Pancreas (tissue), 10 donors: ENCODE measurements at places on chromosomes 5 and 9.

GRCh38 chr5:60805463-60805862 lies 38.6 kb downstream of the ELOVL7 start:
- no peak overlapping the region for H3K4me3 ChIP-seq
- no peaks in the 10 kb centered on the region for H3K36me3 ChIP-seq
- no peak for DNase-seq
- no peak overlapping the region for H3K27ac ChIP-seq
- no peaks in the 10 kb centered on the region for H3K27me3 ChIP-seq

DNA sequence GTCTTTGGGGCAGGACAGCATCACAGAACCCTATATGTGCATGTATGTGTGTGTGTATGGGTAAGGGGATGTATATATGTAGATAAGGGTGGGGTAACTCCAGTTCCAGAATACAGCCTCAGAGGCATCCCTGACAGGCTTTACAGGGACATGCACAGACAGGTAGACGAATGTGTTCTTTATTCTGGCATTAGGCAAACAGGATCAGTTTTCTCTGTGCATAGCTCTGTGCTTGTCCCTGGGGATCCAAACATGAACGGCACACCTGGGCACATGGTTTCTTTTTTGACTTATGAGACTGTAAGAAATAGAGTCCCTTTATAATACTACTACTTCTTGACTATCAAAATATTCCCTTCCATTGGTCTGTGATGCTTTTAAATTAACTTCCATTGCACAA lies 120.6 kb downstream of the TRIO start:
- no peak overlapping the region for H3K27ac ChIP-seq
- no peaks in the 10 kb centered on the region for H3K27me3 ChIP-seq
- peaks cover 21% of the 10 kb centered on the region for H3K4me1 ChIP-seq
- no peak overlapping the region for H3K4me3 ChIP-seq
- no peak for DNase-seq

- no peaks in the 10 kb centered on the region for H3K4me1 ChIP-seq
- H3K27ac ChIP-seq = no peak overlapping the region
- H3K36me3 ChIP-seq = no peaks in the 10 kb centered on the region
- H3K4me3 ChIP-seq = no peak overlapping the region
Measured at GRCh38 chr5:113187906-113188305, 211.3 kb downstream of the DCP2 start.

DNA sequence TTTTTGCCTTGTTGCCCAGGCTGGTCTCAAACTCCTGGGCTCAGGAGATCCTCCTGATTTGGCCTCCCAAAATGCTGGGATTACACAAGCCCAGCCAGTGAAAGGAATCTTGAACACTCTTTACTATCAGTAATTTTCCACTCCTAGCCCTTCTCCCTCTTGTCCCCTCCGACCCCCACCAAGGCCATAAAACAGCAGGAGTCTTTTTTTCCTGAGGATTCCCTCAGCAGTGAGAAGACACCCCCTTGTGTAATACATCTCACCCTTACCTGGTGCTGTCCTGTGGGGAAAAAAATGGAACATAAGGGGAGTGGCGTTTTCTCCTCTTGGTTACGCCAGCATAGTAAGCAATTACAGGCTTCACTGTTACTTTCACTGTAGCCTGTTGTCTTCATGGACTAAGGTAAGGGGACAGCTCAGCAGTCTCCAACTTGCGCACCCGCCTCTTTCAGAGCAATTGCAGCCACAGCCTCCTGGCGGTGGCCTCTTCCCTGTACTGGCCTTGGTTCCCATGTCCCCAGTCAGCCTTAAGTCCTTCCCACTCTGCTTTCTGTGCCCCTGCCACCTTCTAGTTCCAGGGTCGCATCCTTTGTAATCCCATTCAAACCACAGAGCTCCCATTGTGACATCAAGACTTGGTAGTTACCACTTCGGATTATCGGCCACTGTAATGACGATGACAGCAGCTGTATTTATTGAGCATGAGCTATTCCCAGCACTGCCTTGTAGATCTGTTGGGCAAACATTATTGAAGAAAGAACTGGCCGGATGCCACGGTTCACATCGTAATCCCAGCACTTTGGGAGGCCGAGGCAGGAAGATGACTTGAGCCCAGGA lies 10.0 kb downstream of the NAIF1 start:
- no peaks in the 10 kb centered on the region for H3K36me3 ChIP-seq
- H3K4me1 ChIP-seq = peaks cover 31% of the 10 kb centered on the region
- peak; percentile 66 for DNase-seq
- H3K27ac ChIP-seq = peak overlapping the region; percentile 68
- H3K27me3 ChIP-seq = no peaks in the 10 kb centered on the region

- no peaks in the 10 kb centered on the region for H3K36me3 ChIP-seq
- H3K27ac ChIP-seq = no peak overlapping the region
- peaks cover 50% of the 10 kb centered on the region for H3K4me1 ChIP-seq
- H3K27me3 ChIP-seq = no peaks in the 10 kb centered on the region
- H3K4me3 ChIP-seq = no peak overlapping the region
Measured at GRCh38 chr9:89659891-89660685, 55.3 kb downstream of the GADD45G start.

DNA sequence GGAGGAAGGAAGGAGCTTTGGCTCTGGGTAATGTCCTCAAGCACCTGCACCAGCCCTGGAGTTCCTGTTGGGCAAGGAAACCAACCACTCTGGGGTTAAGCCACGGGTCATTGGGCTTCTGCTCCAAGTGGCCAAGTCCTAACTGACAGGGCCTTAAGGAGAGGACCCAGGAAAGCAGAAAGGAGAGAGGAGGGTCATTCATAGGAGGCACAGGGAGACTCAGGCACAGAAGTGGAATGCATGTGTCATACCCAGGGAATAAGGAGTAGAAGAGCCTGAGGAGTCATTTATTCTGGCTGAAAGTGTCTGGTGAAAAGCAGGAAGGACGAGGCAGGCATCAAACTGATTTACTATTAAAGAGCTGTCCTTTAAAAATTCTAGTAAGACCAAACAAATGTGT lies 129.2 kb downstream of the DMRT2 start:
- no peak overlapping the region for H3K4me3 ChIP-seq
- no peak for DNase-seq
- no peaks in the 10 kb centered on the region for H3K36me3 ChIP-seq
- no peaks in the 10 kb centered on the region for H3K4me1 ChIP-seq

GRCh38 chr5:31231177-31231838 lies 37.8 kb downstream of the CDH6 start:
- H3K4me1 ChIP-seq = no peaks in the 10 kb centered on the region
- H3K36me3 ChIP-seq = no peaks in the 10 kb centered on the region
- no peak overlapping the region for H3K4me3 ChIP-seq
- no peaks in the 10 kb centered on the region for H3K27me3 ChIP-seq

DNA sequence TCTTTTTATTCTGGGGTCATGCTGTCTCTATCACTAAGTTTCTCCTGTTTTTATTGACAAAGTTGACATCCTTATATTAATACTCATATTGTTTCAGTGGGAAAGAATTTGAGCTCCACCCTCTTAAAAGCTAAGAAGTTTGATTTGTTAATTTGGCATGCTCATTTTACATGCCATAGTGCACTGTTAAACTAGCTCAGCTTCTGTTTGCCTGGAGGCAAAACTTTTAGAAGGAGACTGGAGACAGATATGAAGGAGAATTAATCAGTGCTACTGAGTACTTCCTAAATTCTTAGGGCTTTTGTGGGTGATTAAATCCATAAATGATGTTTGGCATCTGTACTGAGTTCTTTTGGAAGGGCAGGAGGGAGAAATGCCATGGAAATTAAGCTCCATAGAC lies 138.9 kb downstream of the NTRK2 start:
- no peaks in the 10 kb centered on the region for H3K27me3 ChIP-seq
- DNase-seq = no peak
- H3K36me3 ChIP-seq = no peaks in the 10 kb centered on the region
- H3K27ac ChIP-seq = no peak overlapping the region
- no peaks in the 10 kb centered on the region for H3K4me1 ChIP-seq

- DNase-seq = no peak
- no peaks in the 10 kb centered on the region for H3K27me3 ChIP-seq
- H3K4me3 ChIP-seq = no peak overlapping the region
- no peaks in the 10 kb centered on the region for H3K36me3 ChIP-seq
- H3K27ac ChIP-seq = no peak overlapping the region
- H3K4me1 ChIP-seq = no peaks in the 10 kb centered on the region
Measured at GRCh38 chr5:159286420-159287035, 23.4 kb downstream of the UBLCP1 start.

DNA sequence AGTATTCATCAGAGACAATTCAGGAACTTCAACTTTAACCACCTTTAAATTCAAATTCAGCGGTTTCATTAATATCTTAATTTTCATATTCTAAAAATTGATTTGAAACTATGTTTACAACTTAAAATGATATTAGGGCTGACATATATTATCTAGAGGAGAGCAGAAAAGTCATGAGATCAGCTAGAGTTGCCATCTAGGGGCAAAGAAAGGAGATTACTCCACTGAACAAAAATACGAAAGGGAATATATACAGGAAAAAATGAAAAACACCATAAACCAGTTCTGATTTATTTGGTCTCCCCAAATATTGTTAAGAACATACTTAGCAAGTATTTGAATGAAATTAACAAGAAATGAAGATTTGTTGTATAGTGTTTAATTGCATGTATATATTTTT lies 946.3 kb downstream of the DTWD2 start:
- no peaks in the 10 kb centered on the region for H3K36me3 ChIP-seq
- H3K27me3 ChIP-seq = no peaks in the 10 kb centered on the region
- no peak overlapping the region for H3K4me3 ChIP-seq
- no peak for DNase-seq

DNA sequence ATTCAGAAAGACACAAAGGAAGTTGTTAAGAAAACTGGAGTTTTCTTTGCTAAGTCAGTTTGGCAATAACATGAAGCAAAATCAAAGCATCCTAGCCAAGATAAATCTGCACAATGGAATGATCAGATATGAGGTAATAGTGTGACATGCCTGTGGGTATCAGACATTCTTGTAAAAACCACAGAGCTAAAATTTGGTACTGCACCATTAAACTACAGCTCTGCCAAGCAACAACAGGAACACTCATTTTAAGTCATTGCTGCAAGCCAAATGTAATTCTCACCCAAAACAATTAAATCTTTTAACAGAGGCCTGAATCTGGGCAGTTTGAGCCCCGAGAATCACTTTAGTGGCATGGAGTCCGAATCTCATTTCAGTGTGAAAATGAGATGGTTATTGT lies 96.6 kb downstream of the VCAN start:
- no peak for DNase-seq
- no peaks in the 10 kb centered on the region for H3K4me1 ChIP-seq
- H3K4me3 ChIP-seq = no peak overlapping the region

- H3K4me3 ChIP-seq = no peak overlapping the region
- H3K36me3 ChIP-seq = no peaks in the 10 kb centered on the region
- no peaks in the 10 kb centered on the region for H3K27me3 ChIP-seq
Measured at GRCh38 chr9:22424616-22425015, 22.0 kb upstream of the DMRTA1 start.

DNA sequence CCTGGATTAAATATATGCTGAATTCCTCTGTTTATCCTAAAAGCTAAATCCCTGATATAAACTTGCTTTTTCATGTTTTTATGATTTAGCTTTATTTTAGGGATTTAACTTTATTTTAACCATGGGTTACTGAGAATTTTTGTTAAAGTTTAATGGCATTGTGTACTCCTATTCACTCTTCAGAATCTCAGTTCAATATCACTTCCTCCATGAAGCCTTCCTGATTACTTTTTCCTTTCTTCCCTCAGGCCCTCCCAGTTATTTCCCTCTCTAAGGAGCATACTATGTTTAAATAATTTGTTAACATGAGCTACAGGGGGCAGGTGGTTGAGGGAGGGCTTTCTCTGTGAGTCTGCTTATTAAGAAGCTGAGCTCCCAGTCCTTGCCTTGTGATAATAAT lies 149.9 kb downstream of the MTX3 start:
- H3K4me3 ChIP-seq = no peak overlapping the region
- no peak for DNase-seq
- no peak overlapping the region for H3K27ac ChIP-seq
- no peaks in the 10 kb centered on the region for H3K36me3 ChIP-seq

- DNase-seq = no peak
- no peak overlapping the region for H3K4me3 ChIP-seq
- H3K4me1 ChIP-seq = no peaks in the 10 kb centered on the region
- H3K36me3 ChIP-seq = no peaks in the 10 kb centered on the region
- no peak overlapping the region for H3K27ac ChIP-seq
Measured at GRCh38 chr5:62596691-62597090, 18.1 kb downstream of the LRRC70 start.

DNA sequence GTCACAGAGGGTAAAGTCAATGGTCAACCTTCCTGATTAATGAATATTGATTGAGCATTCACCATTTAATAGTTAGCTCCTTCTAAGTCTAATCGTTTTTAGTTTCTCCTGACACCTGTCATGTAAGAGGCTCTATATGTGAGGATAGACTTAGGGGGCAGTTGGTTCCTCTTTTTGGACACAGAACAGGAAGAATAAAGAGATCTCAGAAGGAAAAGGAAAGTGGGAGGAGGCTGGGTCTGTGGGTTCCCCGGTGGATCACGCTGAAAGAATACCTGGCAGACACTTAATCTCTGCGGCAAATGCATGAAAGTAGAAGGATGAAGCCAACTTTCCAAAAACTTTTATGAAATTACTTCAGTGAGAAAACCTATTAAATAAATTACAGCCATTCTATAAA lies 98.4 kb downstream of the PDE4D start:
- no peak overlapping the region for H3K27ac ChIP-seq
- no peaks in the 10 kb centered on the region for H3K27me3 ChIP-seq
- no peaks in the 10 kb centered on the region for H3K4me1 ChIP-seq
- DNase-seq = no peak
- H3K36me3 ChIP-seq = no peaks in the 10 kb centered on the region
- no peak overlapping the region for H3K4me3 ChIP-seq

DNA sequence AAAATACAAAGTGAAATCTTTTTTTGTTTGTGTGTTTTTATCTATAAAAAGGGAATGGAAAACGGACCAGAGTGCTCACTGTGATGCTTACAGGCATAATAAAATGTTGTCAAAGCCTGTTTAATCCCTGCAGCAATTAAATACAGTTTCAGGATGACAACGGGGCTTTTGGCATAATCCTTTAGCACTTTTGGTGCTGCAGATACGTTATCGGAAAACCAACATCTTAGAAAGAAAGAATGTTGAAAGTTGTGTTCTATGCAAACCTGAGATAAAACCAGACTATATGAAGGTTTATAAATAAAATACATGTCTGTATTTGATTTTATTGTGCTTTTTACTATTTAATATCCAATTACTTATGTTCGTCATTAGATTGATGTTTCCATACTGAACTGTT lies 307.4 kb upstream of the DAB2 start:
- H3K27ac ChIP-seq = no peak overlapping the region
- DNase-seq = no peak
- H3K4me3 ChIP-seq = no peak overlapping the region
- H3K36me3 ChIP-seq = no peaks in the 10 kb centered on the region
- H3K27me3 ChIP-seq = no peaks in the 10 kb centered on the region
- no peaks in the 10 kb centered on the region for H3K4me1 ChIP-seq

GRCh38 chr5:2005101-2006041 lies 122.6 kb upstream of the IRX4 start:
- no peaks in the 10 kb centered on the region for H3K36me3 ChIP-seq
- no peak overlapping the region for H3K27ac ChIP-seq
- no peak overlapping the region for H3K4me3 ChIP-seq
- no peaks in the 10 kb centered on the region for H3K27me3 ChIP-seq
- DNase-seq = no peak
- H3K4me1 ChIP-seq = no peaks in the 10 kb centered on the region
